Pericardium fibroblast (primary cell): ENCODE measurements at places on chromosomes 13 and 19. TPM values are rescaled to one million over a fixed set of nuclear protein-coding genes. Genes with fewer than 3 reads are reported as not detected.

Gene IRS2
- 49.7 and 59.3 TPM in 2 replicates for total RNA-seq

Gene NFIX
- 60.2 and 89.2 TPM in 2 replicates for total RNA-seq

Gene ENOX1
- total RNA-seq = 12.3 and 13.9 TPM in 2 replicates

Gene NPAS1
- total RNA-seq = 1.7 and 2.6 TPM in 2 replicates

Gene IGFL4
- total RNA-seq = not detected in 2 replicates

Gene AP1M2
- 2.3 TPM in 1 of 2 replicates, not detected in the other for total RNA-seq

Gene KCTD4
- total RNA-seq = 0.35 TPM in 1 of 2 replicates, not detected in the other

Gene ZNF878
- total RNA-seq = not detected in 2 replicates

Gene HIF3A
- 31.7 and 37.2 TPM in 2 replicates for total RNA-seq

Gene BRSK1
- 2.2 and 8.6 TPM in 2 replicates for total RNA-seq

Gene DAND5
- not detected in 2 replicates for total RNA-seq

Gene SLITRK6
- 0.93 and 2.9 TPM in 2 replicates for total RNA-seq

Gene SHISA2
- 1.1 and 2.0 TPM in 2 replicates for total RNA-seq

Gene IZUMO1
- total RNA-seq = not detected in 2 replicates

Gene MAST1
- 0.12 and 1.0 TPM in 2 replicates for total RNA-seq

Gene SPACA4
- not detected in 2 replicates for total RNA-seq

Gene CD33
- not detected in 2 replicates for total RNA-seq

Gene ZNF284
- 1.8 and 1.9 TPM in 2 replicates for total RNA-seq

Gene RASAL3
- not detected in 2 replicates for total RNA-seq

Gene VN1R4
- total RNA-seq = not detected in 2 replicates

Gene ZNF793
- total RNA-seq = 1.3 and 1.5 TPM in 2 replicates
